ENCODE measurements at places on chromosomes 1 and 21.

DNA sequence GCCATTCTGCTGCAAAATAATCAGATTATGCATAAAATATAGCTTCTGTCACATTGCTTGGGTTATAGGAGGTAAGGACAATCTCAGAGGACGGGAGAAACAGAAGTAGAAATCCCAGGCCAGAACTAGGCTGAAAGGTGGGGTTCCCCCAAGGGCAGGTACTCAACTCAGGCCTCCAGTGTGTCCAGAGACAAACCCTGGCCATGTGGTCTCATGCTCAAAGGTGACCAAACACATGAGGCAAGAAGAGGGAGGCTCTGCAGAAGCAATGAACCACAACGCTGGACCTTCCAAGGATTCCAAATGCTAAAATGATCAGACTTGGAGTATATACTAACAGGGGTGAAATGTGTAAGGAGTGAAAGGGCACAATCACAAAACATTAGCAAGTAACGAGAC is 103.8 kb downstream of the DMRTB1 start:
- no peak for DNase-seq

- no peak for DNase-seq
Measured at GRCh38 chr1:247291833-247292561, 36.1 kb downstream of the VN1R5 start.

- DNase-seq, result no peak
Measured at GRCh38 chr1:112599477-112599876, 19.5 kb downstream of the ST7L start.

DNA sequence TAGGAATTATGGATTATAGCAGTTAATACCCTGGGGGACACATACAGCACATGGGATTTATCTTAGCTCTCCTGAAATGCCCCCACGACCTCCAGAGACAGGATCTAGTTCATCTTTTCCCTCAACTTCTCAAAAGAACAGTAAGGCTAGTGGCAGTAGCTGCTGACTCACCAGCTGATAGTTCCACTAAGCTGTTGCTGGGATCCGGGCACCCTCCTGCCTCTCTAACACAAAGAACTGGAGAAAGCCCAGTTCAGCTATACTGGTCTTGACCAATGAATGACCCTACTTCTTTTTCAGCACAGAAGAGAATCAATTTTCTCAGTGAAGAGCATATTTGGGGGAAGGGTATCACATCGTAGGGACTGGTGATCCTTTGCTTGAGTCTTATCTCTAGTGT is 84.1 kb downstream of the PGBD5 start:
- no peak for DNase-seq

- no peak for DNase-seq
Measured at GRCh38 chr21:14678973-14679574, 133.0 kb upstream of the SAMSN1 start.

DNA sequence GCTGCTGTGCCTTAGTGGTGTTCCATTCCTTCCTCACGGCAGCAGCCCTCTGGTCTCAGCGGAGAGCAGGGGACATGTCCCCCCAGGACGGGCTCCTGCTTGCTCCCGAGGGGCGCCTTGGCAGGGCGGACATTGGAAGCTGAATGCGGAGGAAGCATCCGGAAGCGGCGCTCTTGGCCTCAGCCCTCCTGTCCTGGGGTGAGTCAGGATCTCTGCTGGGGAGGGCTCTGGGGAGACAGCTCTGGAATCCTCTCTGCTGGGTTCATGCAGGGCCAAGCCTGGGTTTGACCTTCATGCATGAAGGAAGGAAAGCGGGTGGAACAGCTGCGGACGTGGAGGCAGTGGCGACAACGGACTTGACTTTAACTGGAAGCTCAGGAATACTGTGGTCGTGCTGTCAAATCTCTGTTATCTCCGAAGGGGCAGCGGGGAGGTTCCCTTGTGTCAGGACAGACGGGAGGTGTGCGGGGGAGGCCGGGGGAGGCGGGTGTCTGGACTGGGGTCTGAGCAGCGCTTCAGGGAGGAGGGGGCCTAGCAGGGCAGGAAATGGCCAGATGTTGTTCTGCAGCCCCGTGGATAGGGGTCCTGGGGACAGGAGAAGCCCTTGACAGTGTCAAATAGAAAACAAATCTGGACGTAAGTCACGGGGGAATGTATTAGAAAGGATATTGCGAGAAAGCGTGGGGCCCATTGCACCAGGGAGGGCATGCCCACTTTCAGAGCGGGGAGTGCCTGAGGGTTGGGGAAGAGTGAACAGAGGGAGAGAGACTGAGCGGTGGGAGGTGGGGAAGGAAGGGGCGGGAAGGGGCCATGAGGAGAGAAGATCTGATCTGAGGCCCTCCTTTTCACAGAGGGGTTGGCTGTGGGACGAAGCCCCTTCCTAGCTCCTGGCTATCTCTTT is 26.6 kb downstream of the CRYAA start:
- peak; percentile 3 for DNase-seq

- DNase-seq, result no peak
Measured at GRCh38 chr1:198830412-198830811, 191.6 kb downstream of the PTPRC start.

- DNase-seq, result no peak
Measured at GRCh38 chr21:45989355-45990048, 7.9 kb downstream of the COL6A1 start.

DNA sequence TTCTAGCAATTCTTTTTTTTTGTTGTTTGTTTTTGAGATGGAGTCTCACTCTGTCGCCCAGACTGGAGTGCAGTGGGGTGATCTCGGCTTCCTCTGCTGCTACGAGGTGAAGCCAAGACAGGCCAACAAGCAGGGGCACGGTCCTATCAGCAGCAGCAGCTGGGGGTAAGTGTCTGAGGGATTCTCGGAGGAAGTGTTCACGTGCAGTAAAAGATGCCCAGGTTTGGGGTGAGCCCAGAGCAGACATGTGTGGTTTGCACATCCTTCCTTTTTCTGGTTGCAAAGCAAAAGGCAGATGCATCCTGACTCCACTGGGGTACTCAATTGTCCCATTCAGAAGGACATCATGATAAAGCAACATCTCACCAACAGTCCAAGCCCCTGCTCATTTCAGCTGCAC is 27.7 kb downstream of the PIGP start:
- no peak for DNase-seq

GRCh38 chr1:83548311-83548710 is 450.6 kb downstream of the TTLL7 start:
- DNase-seq, result no peak

DNA sequence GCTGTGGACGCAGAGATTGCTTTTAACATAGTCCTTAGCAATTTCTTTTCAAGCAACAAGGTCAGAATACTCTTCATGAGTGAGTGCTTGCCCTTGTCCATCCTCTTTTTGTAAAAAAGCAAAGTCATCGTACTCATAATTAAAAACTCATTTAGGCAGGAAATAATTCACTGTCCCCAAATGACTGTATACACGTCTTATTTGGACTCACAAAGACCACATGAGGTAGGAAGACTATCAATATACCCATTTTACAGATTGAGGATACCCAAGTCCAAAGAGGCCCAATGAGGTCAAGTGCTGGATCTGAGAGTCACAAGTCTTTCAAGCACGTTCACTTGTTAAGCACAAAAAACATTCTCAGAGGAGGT is 13.2 kb downstream of the ITPKB start:
- no peak for DNase-seq

DNA sequence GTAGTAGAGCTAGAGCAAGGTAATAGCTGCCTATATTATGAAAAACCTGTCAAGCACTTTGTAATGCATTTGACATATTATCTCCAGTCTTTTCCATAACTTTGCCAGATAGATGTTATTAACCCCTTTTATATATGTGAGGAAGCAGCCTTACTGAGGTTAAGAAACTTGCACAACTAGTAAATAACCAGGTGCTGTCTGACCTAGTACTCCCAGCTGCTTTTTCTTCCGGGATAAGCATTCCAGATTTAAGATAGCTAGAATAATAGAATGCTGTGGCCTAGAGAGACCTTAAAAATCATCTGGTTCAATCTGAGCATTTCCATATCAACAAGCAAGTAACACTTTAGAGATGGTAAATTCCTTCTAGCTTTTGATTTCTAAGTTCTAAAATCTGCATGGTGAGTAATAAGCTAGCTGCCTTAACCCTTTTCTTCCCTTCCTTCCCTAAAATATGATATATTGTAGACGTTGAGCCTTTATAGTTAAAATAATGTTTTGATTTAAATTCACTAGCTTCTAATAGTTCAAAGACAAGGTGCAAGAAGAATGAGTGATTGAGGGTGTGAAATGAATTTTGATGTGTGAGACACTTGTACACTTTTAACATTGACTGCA is 1.8 kb downstream of the SH3GLB1 start:
- no peak for DNase-seq

DNA sequence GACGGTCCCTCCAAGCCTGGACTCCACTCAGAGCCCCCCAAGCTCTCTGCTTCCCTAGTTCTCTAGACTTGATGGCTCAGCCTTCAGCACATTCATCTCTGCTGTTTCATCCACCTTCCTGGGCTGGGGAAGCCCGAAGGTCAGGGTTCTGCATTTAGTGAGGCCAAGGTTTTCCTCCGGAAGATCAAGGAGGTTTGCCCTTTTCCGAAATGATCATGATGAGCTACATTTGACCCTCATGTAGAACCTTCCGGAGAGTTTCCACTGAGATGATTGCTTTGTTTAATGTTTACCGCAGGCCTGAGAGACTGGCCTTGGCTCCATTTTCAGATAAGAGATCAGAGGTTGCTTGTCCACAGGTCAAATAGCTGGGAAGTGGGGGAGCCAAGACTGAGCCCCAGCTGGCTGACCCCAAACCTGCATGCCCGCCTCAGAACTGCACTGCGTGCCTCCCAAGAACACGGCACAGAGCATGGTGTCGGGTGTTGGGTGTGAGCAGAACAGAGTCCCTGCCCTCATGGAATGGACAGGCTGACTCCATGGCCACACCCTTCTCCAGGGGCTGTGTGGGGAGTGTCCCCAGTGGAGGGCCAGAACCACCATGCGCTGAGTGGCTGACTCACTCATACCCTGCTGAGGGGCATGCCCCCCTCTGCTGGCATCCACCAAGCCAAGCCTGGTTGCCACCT is 200.8 kb upstream of the TMEM51 start:
- DNase-seq, result no peak

- DNase-seq, result no peak
Measured at GRCh38 chr1:161304927-161305866, 4.6 kb downstream of the MPZ start.

GRCh38 chr1:235416662-235417049 is 49.4 kb downstream of the TBCE start:
- no peak for DNase-seq

- DNase-seq, result no peak
Measured at GRCh38 chr21:28773036-28773435, 219.6 kb downstream of the LTN1 start.

DNA sequence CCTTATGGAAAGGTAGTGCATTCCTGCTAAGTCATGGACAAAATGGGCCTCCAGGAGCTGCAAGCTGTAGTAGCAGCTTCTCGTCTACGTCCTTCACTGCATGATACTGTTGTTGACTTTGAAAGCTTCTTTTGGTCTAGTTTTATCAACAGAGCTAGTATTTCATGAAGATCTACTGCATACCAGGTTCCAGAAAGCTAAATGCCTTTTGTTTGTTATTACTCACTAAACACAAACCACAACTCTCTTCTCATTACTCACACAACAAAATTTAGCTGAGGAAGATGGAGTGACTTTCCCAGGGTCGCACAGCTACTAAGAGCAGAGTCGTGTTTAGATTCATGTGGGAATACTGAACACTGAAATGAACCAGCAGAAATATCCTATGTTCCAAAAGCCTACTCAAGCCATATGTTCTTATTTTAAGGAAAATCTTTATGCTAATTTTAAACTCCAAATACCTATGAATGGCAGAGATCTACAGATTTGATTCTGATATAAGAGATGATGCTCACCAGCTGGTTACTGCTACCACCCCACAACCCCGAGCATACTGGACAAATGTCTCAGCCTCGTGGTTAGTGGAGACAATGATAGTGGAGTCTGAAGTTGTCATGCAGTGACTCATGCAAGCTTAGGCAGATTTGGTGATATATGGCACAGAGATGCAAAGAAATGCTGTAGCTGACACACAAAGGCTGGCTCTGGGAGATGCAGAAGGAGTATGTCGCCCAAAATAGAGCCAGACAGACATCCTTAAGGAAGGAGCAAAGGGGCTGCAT is 20.6 kb downstream of the PGBD2 start:
- no peak for DNase-seq

GRCh38 chr1:87335175-87335884 is 6.7 kb downstream of the LMO4 start:
- peak; percentile 41 for DNase-seq

DNA sequence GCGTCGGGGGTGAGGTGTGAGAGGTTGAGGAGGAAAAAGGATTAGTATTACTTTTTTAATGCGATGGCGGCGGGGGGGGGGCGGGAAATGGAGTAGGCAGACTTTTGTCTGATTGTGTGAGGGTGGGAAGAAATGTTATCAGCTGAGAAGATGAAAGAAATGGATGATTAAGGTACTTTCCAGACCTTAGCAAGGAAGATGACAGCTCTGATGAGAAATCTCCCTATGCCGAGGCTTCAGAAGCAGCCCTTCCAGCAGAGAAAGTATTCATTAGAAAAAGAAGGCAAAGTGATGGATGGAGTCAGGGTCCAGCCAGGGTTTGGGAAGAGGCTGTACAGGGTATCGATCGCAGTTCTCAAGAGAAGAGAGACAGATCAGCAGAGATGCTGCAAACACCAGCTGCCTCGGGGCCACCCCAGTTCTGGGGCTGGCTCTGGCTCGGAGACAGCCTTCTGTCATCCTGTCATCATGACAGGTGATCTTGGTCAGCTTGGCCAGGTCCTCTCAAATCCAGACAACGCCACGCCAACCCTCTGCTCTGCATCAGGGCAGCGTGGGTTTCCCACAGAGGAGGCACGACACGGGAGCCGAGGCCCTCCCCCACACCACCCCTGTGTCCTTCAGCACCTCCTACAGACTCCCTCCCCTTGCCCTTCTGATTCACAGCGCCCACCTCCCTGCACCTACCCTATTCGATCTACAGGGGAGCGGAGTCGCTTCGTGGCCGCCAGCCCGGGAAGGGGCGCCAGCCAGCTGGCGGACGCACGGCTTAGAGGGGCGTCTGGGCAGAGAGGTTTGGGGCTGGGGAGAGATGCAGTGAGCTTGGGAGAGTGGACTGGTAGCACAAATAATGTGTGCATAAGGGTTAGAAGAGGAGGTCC is 674 bp upstream of the ATXN7L2 start:
- DNase-seq, result peak; percentile 26

DNA sequence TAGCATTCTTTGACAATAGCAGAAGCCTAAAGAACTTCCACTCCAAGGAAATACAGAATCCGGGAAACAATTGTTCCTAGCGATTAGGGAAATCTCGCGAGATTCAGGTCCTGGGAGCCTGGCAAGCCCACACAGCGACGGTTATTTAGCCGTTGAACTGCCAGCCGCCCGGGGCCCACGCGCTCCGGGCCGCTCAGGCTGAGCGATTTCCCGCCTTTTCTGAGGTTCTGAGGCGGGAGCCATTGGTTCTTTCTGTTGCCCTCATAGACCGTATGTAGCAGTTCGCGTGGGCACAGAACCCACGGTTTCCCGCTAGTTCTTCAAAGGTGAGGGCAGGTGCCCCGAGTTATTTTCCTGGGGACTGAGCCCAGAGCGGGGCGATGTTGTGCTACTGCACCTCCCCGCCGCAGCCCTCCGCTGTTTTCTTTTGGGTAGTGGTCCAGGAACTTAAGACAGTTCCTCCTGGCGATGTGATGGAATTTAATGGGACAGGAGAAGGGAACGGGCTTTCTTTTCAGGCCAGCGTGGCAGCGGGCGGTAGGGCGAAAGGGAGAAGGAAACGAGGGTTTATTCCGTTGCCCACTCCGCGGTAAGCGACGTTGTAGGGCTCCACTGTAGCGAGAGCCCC is at the start of gene SYCP1:
Gene SYCP1, plus strand, starts transcription at position 171 of the 628 bp plus-strand sequence. CDS start 602 bp downstream, outside the sequence.
- no peak for DNase-seq

- no peak for DNase-seq
Measured at GRCh38 chr1:198641966-198642668, 3.3 kb downstream of the PTPRC start.
